ENCODE measurements at places on chromosomes 2 and 18. TPM values are rescaled to one million over a fixed set of nuclear protein-coding genes. Genes with fewer than 3 reads are reported as not detected.

GRCh38 chr2:219784178-219784577 is 156.7 kb downstream of the SLC4A3 start:
- no peak for DNase-seq

DNA sequence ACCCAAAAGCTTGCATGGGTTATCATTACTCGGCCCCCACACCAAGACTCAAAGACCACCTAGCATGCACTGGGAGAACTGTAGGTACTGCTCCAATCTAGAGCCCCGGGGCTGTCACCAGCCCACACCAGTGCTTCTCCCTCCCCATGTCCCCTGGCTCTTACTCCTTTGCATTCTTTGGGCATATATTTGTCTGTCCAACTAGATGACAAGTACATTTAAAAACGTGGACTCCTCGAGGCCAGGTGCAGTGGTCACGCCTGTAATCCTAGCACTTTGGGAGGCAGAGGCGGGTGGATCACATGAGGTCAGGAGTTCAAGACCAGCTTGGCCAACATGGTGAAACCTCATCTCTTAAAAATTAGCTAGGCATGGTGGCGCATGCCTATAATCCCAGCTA is 7.8 kb downstream of the AFG3L2 start:
- no peak for DNase-seq

GRCh38 chr2:8669157-8669817 is 12.6 kb upstream of the ID2 start:
- DNase-seq = no peak

DNA sequence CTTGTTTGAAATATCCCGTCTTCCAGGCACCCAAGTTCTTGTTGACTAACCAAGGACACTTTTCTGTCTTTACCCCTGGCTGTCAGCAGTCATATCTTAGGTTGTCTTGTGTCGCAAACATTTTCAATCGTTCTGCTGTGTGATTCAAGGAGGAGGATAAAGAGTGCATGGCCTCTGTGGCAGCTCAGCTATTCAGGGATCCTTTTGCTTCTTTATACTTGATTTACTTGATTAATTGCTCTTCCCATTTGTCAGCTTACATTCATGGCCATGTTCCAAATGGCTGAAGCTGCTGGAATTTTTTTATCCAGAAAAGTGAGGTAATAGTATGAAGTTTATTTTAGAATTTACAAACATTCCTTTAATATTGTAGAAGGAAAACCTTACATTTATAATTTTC is 97.3 kb upstream of the FZD5 start:
- no peak for DNase-seq

DNA sequence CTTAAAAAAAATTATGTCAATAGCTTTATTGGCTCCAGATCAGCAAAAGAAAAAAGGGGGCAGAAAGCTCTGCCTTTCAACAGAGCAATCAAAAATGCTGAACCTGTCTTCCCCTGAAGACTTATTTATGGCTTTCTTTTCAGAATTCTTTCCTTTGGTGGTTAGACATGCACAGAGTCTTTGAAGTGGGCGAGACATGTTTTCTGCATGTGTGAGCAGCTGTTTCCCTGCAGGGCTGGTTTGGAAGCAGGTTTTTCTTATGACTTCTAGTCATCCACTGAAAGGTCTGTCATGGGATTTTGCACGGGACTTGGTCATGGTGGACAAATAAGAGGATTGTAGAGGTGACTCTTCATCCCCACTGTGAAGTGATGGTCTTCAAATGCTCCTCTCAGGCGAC is 160.3 kb downstream of the VAPA start:
- DNase-seq = no peak

Gene CLHC1
- total RNA-seq = 15.5 TPM

Gene INPP5D
- 69.3 TPM for total RNA-seq

Gene OSR1
- total RNA-seq = not detected

Gene CCDC121
- 0.28 TPM for total RNA-seq

Gene ME2
- 72.3 TPM for total RNA-seq

Gene PKP4
- 36.0 TPM for total RNA-seq

All from activated T-cell treated with anti-CD3 and anti-CD28 coated beads, Interleukin-2, amount 50 U/mL, for 72 hours (primary cell).